Central memory CD4-positive, alpha-beta T cell (primary cell): ENCODE measurements at places on chromosomes 5 and 9.

DNA sequence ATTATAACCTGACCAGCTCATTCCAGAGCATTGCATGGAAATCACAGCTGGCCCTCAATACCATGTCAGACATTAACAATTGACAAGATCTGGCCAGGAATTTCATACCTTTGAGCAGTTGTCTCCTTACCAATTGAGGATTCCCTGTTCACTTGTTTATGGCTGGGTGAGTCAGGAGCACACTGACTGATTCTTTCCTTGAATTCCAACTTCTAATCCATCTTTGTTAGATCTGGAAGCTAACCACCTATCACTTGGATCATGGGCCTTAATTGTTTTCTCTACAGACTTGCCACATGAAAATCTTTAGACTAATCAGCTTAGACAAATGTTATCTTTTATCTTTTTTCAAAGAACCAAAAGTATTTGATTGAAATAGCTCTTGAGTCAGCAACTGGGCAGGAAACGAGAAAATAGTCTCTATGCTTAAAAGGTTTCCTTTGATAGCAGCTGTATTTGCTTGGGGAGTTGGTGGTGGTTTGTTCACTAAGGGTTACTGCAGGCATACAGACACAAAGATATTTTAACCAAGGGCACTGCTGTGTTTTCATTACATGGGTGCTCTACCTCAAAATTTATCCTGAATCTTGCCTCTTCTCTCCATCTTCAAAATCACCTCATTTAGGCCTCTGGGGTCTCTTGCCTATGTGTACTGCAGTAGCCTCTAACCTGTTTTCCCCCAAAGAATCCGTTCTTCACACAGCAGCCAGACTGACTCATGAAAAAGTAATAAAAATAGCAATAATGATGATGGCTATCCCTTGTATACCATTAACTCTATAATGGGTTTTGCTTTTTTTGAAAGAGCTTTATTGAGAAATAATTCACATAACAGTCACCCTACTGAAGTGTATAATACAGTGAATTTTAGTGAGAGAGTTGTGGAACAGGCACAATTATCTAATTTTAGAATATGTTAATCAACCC, 197.0 kb upstream of the NMUR2 start:
- no peak for DNase-seq

DNA sequence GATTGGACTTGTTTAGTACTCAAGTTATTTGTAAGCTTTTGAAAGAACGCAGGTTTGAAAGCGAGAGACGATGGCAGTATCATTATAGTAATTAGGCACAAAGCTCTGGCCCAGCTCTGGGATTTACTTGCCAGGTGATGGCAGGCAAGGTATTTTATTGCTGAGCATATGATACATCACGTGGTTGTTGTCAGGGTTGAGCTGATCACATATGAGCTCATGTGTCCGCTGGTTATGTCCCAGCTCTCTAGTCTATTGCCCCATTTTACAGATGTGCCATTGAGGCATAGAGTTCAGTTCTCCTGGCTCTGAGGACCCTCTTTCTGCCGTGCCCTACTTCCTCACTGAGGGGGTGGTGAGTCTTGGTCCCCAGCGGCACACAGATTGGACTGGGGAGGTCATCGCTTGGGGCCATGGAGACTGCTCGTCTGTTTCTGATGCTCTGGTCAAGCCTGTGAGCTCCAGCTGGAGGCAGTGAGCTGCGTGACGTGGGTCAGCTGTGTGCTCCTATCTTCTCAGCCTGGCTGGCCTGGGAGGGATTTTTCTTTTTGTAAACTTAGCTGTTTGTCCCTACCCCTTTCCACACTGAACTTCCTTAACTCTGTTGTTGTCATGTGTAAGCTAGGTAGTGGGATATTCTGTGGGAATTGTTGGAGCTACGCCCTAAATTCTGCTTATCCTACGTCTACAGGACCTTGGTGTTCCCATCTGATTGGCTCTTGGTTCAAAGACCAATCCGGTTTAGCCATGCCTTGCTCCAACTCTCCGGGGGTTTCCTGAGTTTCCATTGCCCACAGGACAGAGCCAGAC, 2.2 kb downstream of the NXNL2 start:
- no peak for DNase-seq

DNA sequence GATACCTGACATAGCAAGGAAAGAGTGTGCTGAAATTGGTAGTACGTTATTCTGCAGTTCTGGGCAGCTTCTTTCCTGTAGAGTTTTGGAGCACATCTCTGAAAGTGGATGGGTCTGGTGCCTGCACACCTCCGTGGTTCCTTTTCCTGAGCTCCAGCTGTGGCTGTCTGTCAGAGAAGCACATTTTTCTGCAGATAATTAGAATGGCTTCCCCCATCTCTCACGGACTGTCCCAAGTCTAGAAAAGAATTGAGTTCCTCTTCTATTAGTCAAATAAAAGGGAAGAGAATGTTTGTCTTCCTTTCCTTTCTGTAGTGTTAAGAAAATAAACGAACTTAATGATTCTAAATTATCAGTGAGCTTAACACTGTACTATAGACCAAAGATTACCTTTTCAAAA, 55.7 kb downstream of the VCAN start:
- DNase-seq: no peak

DNA sequence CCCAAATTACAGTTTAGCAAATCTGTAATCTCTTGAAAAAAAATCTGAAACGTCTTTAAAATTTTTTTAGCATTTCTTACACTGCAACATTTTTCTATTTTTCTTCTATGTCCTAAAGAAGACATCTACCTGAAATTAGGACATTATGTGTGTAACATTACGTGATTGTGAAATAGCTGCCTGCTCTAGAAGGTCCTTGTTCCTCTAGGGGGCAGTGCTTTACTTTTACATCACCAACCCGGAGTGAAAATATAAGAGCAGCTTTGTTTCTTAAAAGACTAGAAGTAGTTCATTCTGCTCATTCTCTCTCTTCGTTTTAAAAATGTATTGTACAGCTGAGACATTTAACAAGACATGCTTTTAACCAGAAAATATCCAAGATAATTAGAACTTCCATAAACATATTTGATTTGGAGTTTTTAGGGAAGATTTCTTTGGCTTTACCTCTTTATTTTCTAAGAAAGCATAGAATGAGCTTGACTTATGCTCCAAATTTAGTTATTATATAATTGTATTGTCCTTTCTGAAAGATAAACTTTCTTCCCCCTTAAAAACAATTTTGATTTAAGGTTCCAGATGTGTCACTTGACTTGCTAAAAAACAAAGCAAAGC, 48.1 kb upstream of the RIOK2 start:
- peak; percentile 21 for DNase-seq

DNA sequence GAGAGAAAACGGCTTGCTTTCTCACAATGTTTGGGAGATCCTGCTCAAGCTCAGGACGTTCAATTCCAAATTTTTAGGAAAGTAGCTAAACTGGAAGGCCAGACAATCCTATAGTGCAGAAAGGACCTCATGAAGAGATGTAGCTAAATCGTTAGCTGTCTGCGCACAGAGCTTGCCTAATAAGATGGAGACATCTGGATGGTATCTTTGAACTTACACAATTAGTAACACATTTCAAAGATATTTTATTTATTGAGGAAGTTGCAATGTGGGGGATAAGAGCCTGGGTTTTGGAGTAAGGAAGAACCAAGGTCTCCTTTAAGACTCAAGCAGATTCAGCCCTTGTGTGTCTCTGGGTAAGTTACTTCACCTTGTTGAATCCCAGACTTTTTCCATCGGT, 28.6 kb upstream of the RAB14 start:
- no peak for DNase-seq

GRCh38 chr9:78101247-78101646, 69.6 kb upstream of the GNAQ start:
- no peak for DNase-seq

- DNase-seq: no peak
Measured at GRCh38 chr9:81650586-81651515, 38.5 kb downstream of the TLE1 start.

GRCh38 chr9:100567856-100568255, 10.0 kb upstream of the CAVIN4 start:
- DNase-seq: no peak

DNA sequence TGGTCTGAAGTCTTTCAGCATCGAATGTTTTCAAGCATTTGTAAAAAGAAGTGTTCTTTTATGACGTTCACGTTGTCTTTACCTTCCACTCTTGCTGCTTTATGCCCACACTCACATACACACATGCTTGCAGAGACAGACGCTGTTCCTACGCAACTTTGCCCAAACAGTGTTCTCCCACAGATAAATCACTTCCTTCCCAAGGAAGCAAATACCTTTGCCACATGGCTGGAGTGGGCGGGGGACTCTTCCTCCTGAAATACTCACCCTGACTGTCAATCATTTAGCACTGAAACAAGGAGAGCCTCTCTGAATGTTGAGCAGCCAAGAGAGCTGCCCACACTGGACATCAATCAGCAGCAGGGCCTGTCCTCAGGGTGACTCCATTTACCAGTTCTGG, 22.4 kb upstream of the ASTN2 start:
- no peak for DNase-seq

- no peak for DNase-seq
Measured at GRCh38 chr5:151016700-151017099, 3.7 kb upstream of the GPX3 start.

DNA sequence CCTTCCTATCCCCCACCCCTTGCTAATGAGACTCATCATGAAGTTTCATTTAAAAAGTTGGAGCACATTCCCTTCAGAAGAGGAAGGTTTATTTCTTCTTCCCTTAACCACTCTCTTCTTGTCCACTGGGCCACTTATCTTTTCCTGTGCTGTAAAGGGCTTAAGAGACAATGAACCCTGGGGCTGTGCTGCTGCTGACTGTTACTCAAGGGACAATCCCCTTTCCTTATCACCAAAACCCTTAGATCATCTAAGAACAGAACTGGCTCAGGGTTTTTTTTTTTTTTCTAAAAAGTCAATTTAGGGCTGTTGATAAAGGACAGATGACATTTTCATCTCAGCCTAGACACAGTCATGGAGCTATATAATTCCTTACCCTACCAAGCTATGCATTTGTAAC, 29.6 kb downstream of the CAPSL start:
- no peak for DNase-seq

DNA sequence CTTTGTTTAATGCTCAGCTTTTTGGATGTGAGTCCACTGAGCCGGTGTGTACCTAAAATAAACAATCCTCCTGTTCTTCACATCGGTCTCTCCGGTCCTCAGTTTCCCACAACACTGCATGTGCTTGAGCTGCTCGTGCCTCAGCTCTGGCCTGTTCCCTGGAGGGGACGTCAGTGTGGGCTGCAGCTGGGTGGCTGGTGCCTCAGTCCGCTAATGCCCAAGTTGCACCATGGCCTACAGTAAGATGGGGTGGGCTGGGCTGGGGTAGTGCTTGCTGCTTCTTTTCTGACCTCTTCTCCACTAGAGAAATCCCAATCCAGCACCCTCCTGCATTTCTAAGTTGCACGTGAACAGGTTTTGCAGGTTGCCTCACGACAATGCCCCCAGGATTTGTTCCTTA, 595 bp upstream of the BTNL9 start:
- DNase-seq: no peak

DNA sequence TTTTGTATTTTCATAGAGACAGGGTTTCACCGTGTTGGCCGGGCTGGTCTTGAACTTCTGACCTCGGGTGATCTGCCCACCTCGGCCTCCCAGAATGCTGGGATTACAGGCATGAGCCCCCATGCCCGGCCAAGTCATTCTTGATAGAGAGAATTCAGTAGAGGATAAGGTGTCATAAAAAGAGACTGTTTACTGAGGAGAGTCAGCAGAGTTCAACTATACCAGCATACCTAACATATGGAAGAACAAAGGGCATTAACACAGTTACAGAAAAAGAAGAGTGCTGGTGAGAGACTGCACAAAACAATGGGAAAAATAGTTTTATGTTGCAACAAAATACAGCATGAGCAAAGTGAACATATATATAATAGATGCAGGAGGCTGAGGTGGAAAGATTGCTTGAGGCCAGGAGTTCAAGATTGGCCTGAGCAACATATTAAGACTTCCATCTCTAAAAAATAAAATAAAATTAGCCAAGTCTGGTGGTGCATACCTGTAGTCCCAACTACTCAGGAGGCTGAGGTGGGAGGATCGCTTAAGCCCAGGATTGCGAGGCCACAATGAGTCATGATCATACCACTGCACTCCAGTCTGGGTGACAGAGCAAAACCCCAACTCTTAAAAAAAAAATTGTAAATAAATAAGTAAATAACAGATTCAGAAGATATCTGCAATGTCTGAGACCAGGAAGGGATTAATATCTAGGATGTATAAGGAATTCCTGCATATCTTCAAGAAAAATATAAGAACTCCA, 19.5 kb downstream of the B4GALT1 start:
- DNase-seq: no peak

DNA sequence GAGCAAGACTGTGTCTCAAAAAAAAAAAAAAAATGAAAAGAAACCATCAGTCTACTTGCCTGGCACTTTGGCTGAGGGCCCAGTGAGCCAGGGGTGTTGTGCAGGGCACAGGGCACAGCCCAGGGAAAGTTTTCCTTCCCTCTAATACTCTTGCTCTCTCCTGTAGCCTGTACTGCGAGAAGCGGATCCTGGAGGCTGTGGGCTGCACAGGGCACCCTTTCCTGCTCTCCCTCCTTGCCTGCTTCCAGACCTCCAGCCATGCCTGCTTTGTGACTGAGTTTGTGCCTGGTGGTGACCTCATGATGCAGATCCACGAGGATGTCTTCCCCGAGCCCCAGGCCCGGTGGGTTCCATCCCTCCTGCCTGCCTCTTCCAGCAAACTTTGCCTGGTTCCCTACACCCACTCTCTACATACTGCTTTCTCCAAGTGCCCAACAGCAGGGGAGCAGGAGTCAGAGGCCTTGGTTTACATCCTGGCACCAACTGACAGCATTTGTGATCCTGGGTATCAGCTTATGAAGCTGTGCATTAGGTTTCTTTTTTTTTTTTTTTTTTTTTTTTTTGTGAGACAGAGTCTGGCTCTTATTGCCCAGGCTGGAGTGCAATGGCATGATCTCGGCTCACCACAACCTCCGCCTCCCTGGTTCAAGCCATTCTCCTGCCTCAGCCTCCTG, 7.2 kb downstream of the ZDHHC12 start:
- DNase-seq: no peak

DNA sequence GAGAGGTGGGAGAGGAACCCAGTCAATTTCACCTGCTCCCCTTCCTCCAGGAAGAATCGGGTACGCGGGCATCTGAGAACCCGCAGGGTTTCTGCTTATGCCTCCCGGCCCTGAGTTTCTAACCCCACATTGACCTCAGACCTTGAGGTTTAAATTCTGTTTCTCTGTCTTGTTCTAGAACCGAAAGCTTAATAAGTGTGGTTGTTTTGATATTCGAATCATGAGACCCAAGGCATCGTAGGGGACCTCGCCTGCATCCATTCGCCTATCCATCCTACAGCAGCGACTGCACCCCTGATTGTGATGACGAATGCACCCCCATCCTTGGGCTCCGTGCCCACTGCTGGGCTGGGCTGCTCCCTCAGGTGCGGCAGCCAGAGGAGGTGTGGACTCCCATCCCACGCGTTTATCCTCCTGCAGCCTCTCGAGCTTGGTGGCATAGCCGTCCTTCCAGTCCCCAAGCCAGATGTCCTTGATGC, 80.8 kb upstream of the IER5L start:
- DNase-seq: peak; percentile 47
